ENCODE measurements at places on chromosomes 13 and 19. TPM values are rescaled to one million over a fixed set of nuclear protein-coding genes. Genes with fewer than 3 reads are reported as not detected.
A peak's percentile ranks its signal among the peaks of the same experiment; 100 is the strongest.

DNA sequence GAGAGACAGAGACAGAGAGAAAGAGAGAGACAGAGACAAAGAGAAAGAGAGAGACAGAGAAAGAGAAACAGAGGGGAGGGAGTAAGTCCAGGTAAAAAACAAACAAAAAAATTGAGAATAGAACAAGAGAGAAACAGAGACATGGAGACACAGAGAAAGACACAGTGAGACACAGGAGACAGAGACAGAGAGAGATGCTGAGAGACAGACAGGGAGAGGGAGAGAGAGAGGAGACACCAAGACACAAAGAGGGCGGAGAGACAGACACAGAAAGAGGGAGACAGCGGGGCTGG, 5.8 kb upstream of the PROZ start:
- H3K27me3 ChIP-seq, result no peaks in the 10 kb centered on the region
- H3K4me3 ChIP-seq, result peak overlapping the region; percentile 41
- H3K4me1 ChIP-seq, result no peaks in the 10 kb centered on the region
- H3K36me3 ChIP-seq, result no peaks in the 10 kb centered on the region
- DNase-seq, result no peak

DNA sequence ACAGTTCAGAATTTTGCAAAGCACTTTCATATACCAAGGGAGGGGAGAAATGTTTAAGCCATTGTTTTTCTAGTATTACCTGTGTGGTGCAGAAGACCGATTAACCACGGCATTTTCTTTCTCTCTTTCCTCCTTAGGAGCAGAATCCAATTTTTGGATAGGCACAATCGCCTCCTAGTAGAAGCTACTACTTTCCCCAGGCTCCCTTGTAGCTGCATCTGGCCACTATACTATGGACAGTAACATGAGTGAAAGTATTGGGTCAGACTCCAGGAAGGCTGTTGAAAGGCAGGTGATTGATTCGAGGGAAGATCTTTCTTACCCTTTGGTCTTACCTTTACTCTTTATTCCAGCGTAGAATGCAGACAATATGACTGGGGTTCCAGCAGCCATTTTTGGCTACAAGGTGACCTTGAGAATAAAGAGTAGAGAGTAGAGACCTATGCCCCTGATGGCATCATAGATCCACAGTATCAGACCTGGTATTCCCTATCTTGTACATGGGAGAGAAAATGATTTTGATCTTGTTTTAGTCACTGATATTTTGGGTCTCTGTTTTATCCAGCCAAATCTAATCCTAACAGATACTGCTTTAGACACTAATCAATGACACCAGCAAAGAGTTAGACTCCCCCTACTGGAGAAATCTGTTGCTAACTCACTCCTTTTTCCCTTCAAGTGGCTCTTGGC, 77.0 kb downstream of the LRRC63 start:
- H3K36me3 ChIP-seq, result no peaks in the 10 kb centered on the region
- no peak overlapping the region for H3K27ac ChIP-seq
- no peak for DNase-seq
- H3K27me3 ChIP-seq, result no peaks in the 10 kb centered on the region
- H3K4me3 ChIP-seq, result no peak overlapping the region
- H3K4me1 ChIP-seq, result no peaks in the 10 kb centered on the region

DNA sequence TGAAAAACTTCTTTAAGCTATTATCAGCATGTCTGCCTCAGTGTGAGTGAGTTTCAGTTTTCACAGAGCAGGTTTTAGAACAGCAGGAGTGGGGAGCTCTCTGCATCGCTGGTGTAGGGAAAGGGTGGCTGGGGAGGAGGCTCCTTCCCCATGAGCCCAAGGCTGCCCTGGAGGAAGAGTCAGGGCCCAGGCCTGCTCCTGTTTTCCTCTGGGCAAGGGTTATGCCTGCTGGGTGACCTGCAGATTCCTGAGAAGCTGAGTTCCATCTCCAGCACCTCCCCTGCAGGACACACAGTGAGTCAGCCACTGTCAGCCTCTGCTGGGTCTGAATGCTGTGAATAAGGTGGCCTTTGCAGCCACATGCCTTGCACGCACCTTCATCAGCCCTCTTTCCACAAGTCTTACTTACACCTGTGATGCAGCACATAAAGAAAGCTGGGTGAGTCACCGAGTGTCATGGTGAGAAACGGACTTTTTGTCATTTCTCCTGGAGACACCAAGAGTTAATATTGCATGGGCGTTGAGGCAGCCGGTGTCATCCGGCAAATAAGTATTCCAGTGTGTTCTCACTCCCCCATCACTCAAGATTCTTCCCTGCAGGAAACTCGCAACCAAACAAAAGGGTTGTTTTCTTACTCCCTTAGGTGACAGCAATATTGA, 186.4 kb upstream of the KL start:
- H3K27me3 ChIP-seq, result no peaks in the 10 kb centered on the region
- no peak overlapping the region for H3K4me3 ChIP-seq
- H3K27ac ChIP-seq, result no peak overlapping the region
- DNase-seq, result no peak
- no peaks in the 10 kb centered on the region for H3K36me3 ChIP-seq

- H3K27ac ChIP-seq, result no peak overlapping the region
- no peaks in the 10 kb centered on the region for H3K36me3 ChIP-seq
- H3K4me1 ChIP-seq, result no peaks in the 10 kb centered on the region
Observed at GRCh38 chr19:57106722-57107235, 13.0 kb upstream of the USP29 start.

GRCh38 chr13:107210723-107211030, 642.7 kb upstream of the ARGLU1 start:
- no peak overlapping the region for H3K27ac ChIP-seq
- DNase-seq, result no peak
- H3K4me1 ChIP-seq, result no peaks in the 10 kb centered on the region

DNA sequence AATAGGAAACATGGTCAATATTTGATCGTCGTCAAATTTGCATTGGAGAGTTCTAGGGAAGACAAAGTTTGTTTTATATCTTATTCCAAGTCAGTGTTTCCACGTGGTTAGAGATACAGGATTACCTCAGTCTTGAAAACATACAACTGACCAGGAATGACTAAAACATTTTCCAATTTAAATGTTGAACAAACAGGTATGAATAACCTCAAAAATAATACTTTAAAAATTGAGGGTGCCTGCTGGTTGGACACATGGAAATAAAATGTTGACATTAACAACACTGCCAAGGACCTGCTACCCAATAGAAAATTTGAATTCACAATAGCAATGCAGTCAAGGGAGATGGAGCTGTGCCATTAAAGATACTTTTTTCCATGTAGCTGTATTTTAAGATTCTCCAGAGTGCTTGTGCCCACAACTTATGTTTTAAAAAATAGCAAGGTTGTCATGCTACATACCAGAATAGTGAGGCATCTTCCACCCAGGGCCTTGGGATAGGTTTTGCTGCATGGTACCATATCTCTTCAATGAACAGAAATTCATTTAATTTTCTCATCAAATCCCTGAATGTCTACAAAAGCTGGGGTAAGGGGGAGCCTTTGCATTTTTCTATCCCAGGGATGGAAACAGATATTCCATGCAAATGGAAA, 260.8 kb downstream of the EFNB2 start:
- H3K27ac ChIP-seq, result no peak overlapping the region
- DNase-seq, result no peak

GRCh38 chr19:4951656-4952055, 17.3 kb upstream of the KDM4B start:
- H3K4me3 ChIP-seq, result no peak overlapping the region
- no peaks in the 10 kb centered on the region for H3K36me3 ChIP-seq
- H3K27me3 ChIP-seq, result no peaks in the 10 kb centered on the region
- no peak for DNase-seq
- no peaks in the 10 kb centered on the region for H3K4me1 ChIP-seq
- no peak overlapping the region for H3K27ac ChIP-seq

GRCh38 chr19:38042132-38042531, 135.1 kb downstream of the SIPA1L3 start:
- no peak overlapping the region for H3K27ac ChIP-seq
- no peaks in the 10 kb centered on the region for H3K27me3 ChIP-seq
- H3K36me3 ChIP-seq, result no peaks in the 10 kb centered on the region

GRCh38 chr13:40613192-40613818, 53.1 kb downstream of the FOXO1 start:
- H3K4me1 ChIP-seq, result peaks cover 24% of the 10 kb centered on the region
- H3K27ac ChIP-seq, result peak overlapping the region; percentile 82
- no peak overlapping the region for H3K4me3 ChIP-seq
- peak; percentile 41 for DNase-seq
- no peaks in the 10 kb centered on the region for H3K27me3 ChIP-seq

- H3K27me3 ChIP-seq, result no peaks in the 10 kb centered on the region
- no peak within 1 kb of the TSS for H3K4me3 ChIP-seq
- no peaks in the 10 kb centered on the region for H3K36me3 ChIP-seq
- H3K27ac ChIP-seq, result no peak within 1 kb of the TSS
- DNase-seq, result no peak
- H3K4me1 ChIP-seq, result no peaks in the 10 kb centered on the region
Observed at GRCh38 chr19:44777715-44778347, at the start of gene CBLC. Gene CBLC (plus strand): TSS chr19:44777890. CDS start chr19:44777932, 42 bp downstream.

- no peak overlapping the region for H3K27ac ChIP-seq
- no peaks in the 10 kb centered on the region for H3K27me3 ChIP-seq
- no peaks in the 10 kb centered on the region for H3K36me3 ChIP-seq
- no peak for DNase-seq
- no peaks in the 10 kb centered on the region for H3K4me1 ChIP-seq
Observed at GRCh38 chr19:33767898-33768413, 28.7 kb upstream of the KCTD15 start.

GRCh38 chr13:69600811-69601210, 506.8 kb upstream of the ATXN8OS start:
- DNase-seq, result no peak
- no peak overlapping the region for H3K4me3 ChIP-seq
- no peaks in the 10 kb centered on the region for H3K27me3 ChIP-seq
- no peak overlapping the region for H3K27ac ChIP-seq
- no peaks in the 10 kb centered on the region for H3K4me1 ChIP-seq

GRCh38 chr13:91661692-91662490, 263.5 kb downstream of the GPC5 start:
- no peaks in the 10 kb centered on the region for H3K4me1 ChIP-seq
- H3K27me3 ChIP-seq, result peaks cover 4% of the 10 kb centered on the region
- no peaks in the 10 kb centered on the region for H3K36me3 ChIP-seq
- no peak overlapping the region for H3K27ac ChIP-seq

DNA sequence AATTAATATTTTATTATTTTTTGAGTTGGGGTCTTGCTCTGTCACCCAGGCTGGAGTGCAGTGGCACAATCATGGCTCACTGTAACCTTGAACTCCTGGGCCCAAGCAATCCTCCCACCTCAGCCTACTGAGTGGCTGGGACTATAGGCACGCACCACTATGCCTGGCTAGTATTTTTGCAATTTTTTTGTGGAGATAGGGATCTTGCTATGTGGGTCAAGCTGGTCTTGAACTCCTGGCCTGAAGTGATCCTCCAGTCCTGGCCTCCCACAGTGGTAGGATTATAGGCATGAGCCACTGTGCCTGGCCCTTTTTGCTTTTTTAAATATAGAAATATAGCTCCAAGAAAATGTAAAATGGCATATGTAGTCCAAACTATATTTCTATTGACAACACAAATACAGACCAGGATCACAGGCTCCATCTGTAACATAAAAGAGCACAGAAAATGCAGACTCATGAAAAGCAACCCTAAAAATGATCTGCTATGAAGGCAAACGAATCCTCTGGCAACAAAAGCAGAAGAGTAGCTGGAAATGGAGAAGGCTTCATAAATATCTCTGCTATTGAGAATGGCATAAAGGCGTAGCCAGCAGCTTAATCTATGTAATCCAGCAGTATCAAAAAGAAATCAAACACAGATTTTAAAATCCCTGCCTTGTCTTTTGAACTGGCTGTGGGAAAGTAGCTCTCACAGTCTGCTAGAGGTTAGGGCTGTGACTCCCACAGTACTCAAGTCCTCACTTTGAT, 200.6 kb downstream of the LHFPL6 start:
- no peak for DNase-seq
- no peaks in the 10 kb centered on the region for H3K36me3 ChIP-seq
- peaks cover 3% of the 10 kb centered on the region for H3K4me1 ChIP-seq
- H3K4me3 ChIP-seq, result no peak overlapping the region

GRCh38 chr13:114089341-114089740, 43.1 kb downstream of the RASA3 start:
- no peak overlapping the region for H3K27ac ChIP-seq
- H3K4me3 ChIP-seq, result no peak overlapping the region
- peak; percentile 5 for DNase-seq
- H3K27me3 ChIP-seq, result no peaks in the 10 kb centered on the region
- H3K4me1 ChIP-seq, result no peaks in the 10 kb centered on the region

- no peak for DNase-seq
- H3K27ac ChIP-seq, result no peak overlapping the region
- no peak overlapping the region for H3K4me3 ChIP-seq
- H3K27me3 ChIP-seq, result no peaks in the 10 kb centered on the region
- H3K36me3 ChIP-seq, result no peaks in the 10 kb centered on the region
Observed at GRCh38 chr13:61142506-61142905, 273.1 kb downstream of the PCDH20 start.

GRCh38 chr19:11273989-11274388, 11.7 kb upstream of the DOCK6 start:
- H3K27me3 ChIP-seq, result no peaks in the 10 kb centered on the region
- H3K27ac ChIP-seq, result no peak overlapping the region

The PALM3 gene
- total RNA-seq, result 4.3 TPM

The FCAR gene
- 0.76 TPM for total RNA-seq

The ARHGAP33 gene
- total RNA-seq, result 0.26 TPM

The ZNF418 gene
- total RNA-seq, result 15.8 TPM

The ZNF492 gene
- total RNA-seq, result not detected

The DLL3 gene
- not detected for total RNA-seq

The SLC10A2 gene
- not detected for total RNA-seq

The PIK3R2 gene
- 39.4 TPM for total RNA-seq

The ITGBL1 gene
- not detected for total RNA-seq

The CABP5 gene
- total RNA-seq, result not detected

The DOCK6 gene
- 47.1 TPM for total RNA-seq

The GPR18 gene
- not detected for total RNA-seq

The KCTD4 gene
- total RNA-seq, result not detected

The FFAR1 gene
- total RNA-seq, result not detected

The KIR2DL3 gene
- total RNA-seq, result not detected
